ENCODE measurements at places on chromosomes 1 and 21.

- no peak for DNase-seq
Observed at GRCh38 chr1:167369933-167370332, 148.4 kb downstream of the CD247 start.

- DNase-seq: no peak
Observed at GRCh38 chr1:107821340-107821739, 143.6 kb downstream of the VAV3 start.

DNA sequence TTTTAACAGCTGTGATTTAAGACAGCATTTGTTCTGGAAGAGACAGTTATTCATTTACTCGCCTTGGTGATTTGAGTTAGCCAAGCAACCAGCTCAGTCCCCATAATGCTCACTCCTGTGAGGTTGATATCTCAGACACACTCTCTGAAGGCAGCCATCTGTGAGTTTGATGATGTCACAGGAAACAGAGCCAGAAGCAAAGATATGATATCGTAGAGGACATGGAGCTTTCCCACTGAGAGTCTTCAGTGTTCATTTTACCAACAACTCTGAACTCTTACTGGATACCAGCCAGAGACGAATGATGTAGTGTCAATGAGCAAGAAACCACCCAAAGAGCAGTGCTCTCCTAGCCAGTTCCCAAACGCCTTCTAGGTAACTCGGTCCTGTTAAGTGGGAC lies 219.4 kb downstream of the SLC35F3 start:
- no peak for DNase-seq

DNA sequence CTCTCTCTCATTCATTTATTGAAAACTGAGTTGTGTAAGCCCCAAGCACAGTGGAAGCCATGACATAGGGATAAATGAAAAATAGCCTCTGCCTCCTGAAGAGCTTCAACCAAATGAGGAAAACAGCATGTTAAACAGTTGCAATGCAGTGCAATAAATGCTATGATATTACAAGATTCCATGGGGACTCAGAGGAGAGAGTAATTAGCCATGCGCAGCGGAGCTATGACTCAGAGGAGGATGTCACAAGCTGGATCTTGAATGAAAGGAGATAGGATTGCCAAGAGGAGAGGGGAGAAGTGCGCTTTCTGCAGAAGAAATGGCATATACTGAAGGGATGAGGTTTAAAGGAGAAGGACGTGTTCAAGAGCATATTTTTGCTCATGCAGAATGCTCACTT lies 231.3 kb upstream of the PLXNA2 start:
- peak; percentile 24 for DNase-seq

DNA sequence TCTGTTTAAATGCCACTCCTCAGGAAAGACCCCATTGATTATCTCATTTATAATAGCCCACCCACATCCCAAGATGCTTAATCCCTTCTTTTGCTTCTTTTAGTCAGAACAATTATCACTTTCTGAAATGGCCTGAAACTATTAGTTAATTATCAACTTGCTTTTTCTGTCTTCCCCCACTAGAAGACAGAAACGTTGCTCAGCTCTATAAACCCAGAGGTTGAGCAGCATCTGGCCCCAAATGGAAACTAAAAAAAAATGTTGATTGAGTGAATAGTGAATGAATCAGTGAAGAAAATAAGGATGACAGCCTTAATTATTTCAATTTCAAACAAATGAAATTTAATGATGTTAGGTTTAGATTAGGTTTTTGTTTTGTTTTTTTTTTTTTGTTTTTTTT lies 38.2 kb upstream of the PIGC start:
- no peak for DNase-seq

- no peak for DNase-seq
Observed at GRCh38 chr1:227795732-227796131, 19.7 kb upstream of the PRSS38 start.

- no peak for DNase-seq
Observed at GRCh38 chr1:178075333-178075732, 18.6 kb upstream of the RASAL2 start.

- no peak for DNase-seq
Observed at GRCh38 chr1:227912866-227913265, 34.9 kb downstream of the WNT9A start.

DNA sequence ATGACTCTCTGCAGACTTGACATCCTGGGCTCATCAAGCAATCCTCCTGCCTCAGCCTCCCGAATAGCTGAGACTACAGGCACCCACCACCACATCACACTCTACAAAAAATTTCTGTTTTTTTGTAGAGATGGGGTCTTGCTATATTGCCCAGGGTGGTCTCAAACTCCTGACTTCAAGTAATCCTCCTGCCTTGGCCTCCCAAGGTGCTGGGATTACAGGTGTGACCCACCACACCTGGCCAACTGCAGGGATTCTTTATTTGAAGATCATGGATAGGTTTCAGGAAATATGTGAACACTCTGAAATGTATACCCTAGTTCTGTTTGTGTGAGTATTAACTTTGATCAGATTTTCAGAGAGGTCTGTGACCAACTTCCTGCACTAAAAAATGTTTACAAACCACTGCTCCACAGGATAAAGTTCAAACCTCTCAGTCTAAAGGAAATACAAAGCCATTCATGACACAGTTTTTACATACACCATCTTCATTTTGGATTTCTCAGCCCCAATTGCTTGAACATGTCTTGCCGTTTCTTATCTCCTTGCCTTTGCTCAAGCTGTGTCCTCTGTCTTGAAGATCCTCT lies 252.3 kb upstream of the FGGY start:
- DNase-seq: no peak

GRCh38 chr1:66445492-66446181 lies 88.3 kb upstream of the SGIP1 start:
- no peak for DNase-seq

DNA sequence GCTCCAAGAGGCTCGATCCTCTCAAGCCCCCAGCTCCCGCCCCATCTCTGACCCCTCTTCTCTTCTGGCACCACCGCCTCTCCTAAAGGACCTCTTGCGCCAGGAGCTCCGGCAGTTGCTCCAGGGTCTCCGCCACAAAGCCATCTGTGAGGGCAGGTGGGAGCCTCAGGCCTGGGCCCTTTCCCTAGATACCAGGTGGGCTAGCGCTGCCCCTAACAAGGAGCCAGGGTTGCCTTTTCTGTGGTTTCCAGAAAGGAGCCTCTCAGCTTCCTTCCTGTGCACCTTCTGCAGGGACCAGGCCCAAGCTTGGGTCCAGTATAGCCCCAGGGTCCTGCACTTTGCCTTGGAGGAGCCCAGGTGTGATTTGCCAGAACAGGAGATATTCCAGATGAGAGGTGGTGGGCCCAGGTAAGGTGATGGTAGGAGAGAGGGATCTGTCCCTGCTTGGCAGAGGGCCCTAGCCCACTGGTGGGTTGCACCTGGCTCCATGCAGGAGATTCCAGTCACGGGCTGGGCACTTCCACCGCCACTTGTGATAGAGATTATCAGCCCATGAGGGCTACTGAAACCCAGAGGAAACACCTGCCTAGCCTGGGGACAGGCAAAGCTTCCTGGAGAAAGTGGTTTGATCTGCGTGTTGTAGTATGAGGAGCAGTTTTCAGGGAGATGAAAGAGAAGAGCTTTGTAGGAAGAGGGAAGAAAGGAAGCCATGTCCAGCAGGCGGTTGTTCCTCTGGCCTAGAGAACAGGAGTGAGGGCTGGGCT lies 1.0 kb downstream of the CCDC24 start:
- DNase-seq: no peak

DNA sequence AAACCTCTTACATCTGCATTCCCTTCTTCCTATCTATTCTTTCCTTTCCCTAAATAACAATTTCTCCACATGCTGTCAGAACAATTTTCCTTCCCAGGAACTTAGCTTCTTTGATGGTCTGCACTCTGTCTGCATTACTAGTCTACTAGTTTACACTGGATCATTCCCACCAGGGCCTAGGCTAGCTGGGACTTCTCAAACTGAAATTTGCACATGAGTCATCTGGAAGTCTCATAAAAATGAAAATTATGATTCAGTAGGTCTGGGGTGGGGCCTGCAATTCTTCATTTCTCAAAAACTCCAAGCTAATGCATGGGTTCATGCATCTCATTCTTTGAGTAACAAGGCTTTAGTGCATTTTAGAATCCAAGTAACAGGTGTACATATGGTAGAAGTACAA lies 74.2 kb downstream of the GABPA start:
- DNase-seq: no peak

- no peak for DNase-seq
Observed at GRCh38 chr1:222413436-222413835, 134.5 kb downstream of the HHIPL2 start.

GRCh38 chr1:208273386-208274017 lies 29.3 kb upstream of the PLXNA2 start:
- DNase-seq: no peak

- DNase-seq: no peak
Observed at GRCh38 chr21:32414579-32415358, 2.3 kb downstream of the EVA1C start.

DNA sequence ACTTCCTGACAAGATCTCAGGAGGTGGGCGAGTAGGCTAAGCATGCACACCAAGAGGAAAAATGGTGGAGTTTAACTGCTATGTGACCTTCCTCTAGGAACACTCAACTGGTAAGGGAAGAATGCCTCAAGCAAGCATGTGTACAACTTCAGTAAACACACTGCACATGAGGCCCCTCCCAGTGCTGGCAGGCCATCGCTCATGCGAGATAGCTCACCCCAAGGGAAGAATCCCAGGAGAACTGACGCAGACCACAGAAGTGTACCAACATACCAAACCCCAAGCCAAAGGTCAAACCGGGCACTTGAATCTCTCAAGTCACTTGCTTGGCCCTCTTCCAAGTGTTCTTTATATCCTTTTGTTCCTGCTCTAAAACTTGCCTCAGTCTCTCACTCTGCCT lies 40.5 kb upstream of the GALNT2 start:
- no peak for DNase-seq

- peak; percentile 24 for DNase-seq
Observed at GRCh38 chr1:31127266-31127665, 61.7 kb upstream of the PUM1 start.

- no peak for DNase-seq
Observed at GRCh38 chr1:203675596-203676347, 49.1 kb downstream of the ATP2B4 start.

GRCh38 chr21:17003258-17003615 lies 509.6 kb upstream of the CXADR start:
- peak; percentile 30 for DNase-seq

- DNase-seq: peak; percentile 26
Observed at GRCh38 chr1:105492921-105493320, 1563.6 kb upstream of the PRMT6 start.

DNA sequence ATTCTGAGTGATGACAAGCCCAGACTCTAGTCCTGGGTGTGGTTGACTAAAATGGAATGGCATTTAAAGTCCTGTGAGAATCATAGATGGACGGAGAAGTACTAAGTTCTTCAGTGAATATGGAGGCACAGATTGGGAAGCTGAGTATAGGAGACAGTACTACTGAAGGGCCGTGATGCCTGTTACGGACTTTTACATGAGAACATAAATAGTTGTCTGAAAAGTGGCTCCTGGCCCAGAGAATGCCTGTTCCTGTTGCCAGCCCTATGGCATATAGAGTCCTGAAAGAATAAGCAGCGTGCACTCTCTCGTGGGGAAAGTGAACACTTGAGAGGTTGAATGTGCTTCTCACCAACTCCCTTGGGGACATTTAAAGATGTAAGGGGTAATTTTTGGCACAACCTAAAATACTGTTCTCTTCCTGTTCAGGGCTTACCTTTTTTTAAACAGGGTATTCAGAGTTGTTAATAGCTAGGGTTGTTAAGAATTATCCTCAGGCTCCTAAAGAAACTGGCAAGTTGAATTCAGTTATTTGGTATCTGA lies 20.4 kb downstream of the CCT8 start:
- no peak for DNase-seq

GRCh38 chr1:164561472-164561871 lies 2.5 kb downstream of the PBX1 start:
- no peak for DNase-seq

Data from skeletal muscle cell (primary cell).